ENCODE measurements at places on chromosomes 11 and 22. TPM values are rescaled to one million over a fixed set of nuclear protein-coding genes. Genes with fewer than 3 reads are reported as not detected.

The PTGDR2 gene
- total RNA-seq = 0.18 TPM

The FKBP2 gene
- total RNA-seq = 82.6 TPM

The NXPE4 gene
- total RNA-seq = not detected

The BBOX1 gene
- total RNA-seq = 22.6 TPM

The FBLN1 gene
- total RNA-seq = 3.8 TPM

The CBLIF gene
- not detected for total RNA-seq

The APOA1 gene
- 9,787 TPM for total RNA-seq

The OVOL1 gene
- total RNA-seq = 0.23 TPM

- DNase-seq = no peak
Observed at GRCh38 chr22:49662681-49663080, 165.0 kb downstream of the BRD1 start.

- DNase-seq = no peak
Observed at GRCh38 chr22:20964090-20964798, 2.8 kb upstream of the AIFM3 start.

- DNase-seq = no peak
Observed at GRCh38 chr11:92300876-92301275, 76.3 kb downstream of the FAT3 start.

- DNase-seq = no peak
Observed at GRCh38 chr11:45178890-45179671, 32.6 kb downstream of the PRDM11 start.

GRCh38 chr11:64157631-64158394 lies 8.1 kb downstream of the MACROD1 start:
- DNase-seq = no peak

DNA sequence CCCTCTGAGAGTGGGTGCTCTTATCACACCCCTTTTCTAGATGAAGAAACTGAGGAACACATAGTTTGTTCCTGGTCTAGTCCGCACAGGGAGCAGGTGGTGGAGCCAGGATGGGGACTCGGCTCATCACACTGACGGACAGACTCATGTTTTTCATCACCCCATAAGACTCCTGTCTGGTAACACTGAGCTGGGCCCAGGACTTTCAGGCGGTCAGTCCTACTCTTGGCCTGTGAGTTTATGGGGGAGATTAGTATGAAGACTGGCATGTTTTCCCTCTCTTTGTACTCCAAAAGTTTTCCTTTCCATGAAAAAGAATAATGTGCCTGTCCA lies 160.8 kb downstream of the LDLRAD3 start:
- no peak for DNase-seq

DNA sequence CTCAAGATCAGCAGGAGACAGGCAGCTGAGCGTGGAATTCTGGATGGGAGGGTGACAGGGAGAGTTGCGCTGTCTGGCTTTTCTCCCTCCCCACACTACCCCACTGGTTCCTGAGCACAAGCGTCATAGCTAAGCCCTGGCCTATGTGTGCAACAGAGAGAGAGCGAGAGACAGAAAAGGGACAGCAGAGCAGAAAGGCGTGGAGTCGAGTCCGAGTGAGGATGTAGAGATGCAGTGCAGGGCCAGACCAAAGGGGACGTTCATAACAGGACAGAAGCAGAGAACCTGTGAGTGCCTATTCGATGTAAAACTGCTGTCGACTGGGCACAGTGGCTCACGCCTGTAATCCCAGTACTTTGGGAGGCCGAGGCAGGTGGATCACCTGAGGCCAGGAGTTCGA lies 94.0 kb upstream of the TMEM45B start:
- no peak for DNase-seq

DNA sequence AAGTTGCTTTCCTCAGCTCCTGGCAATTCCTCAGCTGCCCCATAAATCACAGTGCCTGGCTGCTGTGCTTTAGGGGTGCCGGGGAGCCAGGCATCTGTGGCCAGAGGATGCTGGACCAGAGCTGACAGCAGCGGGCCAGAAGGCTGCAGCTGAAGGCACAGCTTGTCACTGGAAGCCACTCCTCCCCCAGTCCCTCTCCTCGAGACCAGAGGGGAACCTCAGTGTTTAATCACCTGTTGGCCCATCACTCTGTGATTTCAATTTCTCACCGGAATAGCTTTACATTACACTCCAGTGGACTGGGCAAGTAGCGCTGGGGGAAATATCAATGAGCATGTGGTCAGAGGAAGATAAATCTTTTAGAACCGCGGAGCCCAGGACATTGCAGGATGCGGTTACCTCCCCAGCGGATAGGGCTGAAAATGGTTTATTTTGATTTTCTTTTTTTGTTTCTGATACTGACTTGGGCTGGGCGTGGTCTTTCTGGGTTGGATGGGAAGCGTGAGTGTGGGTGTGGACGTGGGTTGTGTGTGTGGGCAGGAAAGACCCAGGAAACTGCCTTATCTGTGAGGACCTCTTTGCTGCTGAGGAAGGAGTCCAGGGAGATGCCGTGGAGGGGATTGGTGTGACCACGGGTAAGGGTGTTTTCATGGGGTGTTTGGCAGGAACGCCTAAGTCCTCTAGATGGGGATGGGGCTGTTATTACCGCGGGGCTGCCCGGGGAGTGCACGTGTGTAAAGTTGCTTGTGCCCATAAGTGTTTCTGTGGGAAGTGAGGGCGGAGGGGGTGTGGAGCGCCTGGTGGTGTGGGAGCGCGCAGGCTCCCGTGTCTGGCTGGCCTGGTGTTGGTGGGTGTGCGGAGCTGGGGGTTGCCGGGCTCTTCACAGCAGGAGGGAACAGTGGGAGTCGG lies 4.0 kb downstream of the DAGLA start:
- no peak for DNase-seq

DNA sequence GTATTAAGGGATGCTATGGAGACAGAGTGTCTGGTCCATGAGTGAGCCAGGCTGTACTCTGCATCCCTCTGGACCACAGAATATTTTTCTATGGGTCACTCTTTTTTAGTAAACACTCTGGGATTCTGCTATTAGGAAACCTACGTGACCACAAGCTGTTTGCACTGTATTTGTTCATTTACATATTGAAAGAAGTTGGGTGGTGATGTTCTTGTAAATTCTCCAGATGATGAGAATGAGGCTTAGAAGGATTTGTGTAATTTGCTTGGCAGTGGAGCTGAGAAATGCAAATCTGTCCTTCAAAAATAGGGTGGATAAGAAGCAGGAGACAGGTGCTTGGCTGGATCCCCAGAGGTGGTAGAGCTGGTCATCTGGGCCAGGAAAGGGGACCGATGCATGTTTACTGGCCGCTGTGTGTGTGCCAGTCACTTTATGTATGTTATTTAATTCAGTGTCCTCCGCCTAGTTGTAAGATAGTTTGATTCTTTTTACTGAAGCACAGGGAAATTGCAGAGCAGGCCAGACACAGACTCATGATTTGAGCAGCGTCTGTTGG lies 63.7 kb upstream of the HEPHL1 start:
- no peak for DNase-seq

DNA sequence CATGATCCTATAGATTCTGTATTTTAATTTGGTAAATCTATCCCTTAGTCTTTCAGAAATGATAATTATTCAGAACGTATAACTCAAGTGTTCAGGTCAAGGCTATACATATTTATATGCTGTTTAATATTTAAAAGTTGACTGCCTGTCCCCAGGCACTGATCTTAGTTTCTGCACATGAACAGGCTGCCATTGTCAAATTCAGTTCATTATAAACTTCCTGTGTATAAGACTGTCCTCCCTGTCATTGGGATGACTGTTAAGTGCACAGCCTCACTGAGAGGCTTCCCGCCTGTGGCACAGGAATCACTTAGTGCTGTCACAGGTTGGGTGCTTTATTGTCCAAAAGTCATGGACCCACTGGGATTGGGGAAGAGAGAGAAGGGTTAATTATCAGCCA lies 92.1 kb upstream of the TTC12 start:
- no peak for DNase-seq

- DNase-seq = no peak
Observed at GRCh38 chr11:35682230-35683173, 19.9 kb downstream of the TRIM44 start.

GRCh38 chr11:26043665-26044064 lies 288.3 kb upstream of the ANO3 start:
- DNase-seq = no peak

GRCh38 chr11:17171343-17171742 lies 36.4 kb downstream of the PIK3C2A start:
- DNase-seq = no peak

DNA sequence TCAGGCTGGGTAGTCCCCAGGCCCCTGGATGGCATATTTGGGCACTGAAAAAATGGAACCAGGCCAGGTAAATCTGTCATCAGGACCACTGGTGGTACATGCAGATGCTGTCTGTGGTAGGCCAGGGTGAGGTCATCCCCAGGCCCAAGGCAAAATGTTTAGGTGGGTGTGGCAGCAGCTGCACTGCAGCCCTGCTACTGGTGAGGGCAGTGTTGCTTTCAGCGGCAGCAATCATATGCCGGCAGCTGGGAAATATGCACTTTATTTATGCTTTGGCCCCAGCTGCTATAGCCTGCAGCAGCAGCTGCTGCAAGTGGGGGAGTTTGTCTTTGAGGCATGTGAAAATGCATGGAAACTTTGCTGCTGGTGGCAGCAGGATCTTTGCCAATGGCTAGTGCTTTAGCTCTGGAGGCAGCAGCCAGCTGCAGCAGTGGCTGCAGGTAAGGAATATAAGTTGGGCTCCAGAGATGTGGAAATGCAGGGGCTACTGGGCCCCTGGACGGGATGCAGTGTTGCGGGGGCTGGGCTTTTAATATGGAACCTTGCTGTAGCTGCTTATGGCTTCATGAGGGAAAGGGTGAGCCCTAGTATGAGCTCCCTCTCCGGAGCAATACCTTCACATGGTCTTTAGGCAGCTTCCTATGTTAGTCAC lies 365.7 kb upstream of the CADM1 start:
- no peak for DNase-seq

DNA sequence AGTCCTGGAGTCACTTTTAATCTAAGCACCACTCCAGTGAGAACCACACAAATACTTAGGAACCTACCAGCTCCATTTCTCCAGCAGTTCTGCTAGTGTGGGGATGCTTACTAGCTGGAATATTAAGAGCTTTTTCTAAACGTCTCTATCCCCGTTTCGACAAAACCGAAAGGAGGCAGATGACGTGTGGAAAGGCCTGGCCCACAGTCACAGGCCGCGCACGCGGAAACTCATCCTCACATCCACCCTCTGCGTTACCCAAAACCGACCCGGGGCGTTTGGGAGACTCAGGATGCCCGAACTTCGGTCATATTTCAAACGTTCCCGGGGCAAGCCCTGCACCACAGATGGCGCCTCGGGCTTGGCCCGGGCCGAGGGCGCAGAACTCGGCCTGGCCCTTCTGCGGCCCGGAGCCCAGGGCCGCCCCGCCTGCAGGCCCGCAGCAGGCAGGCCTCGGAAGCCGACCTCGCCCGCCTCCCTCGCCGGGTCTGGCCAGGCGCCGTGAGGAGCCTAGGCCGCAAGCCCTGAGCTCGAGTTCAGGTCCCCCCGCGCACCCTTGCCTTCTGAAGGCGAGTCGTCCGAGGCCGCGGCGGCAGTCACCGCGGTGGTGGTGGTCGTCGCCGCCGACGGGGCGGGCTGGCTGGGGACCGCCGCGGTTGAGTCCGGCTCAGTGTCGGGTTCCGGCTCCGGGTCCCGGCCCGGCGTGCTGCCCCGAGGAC lies 473 bp downstream of the FNBP4 start:
- peak; percentile 71 for DNase-seq

GRCh38 chr11:128772814-128773213 lies 78.9 kb downstream of the FLI1 start:
- DNase-seq = no peak

GRCh38 chr11:102647430-102647829 lies 22.3 kb upstream of the MMP20 start:
- no peak for DNase-seq

GRCh38 chr11:123405123-123405592 lies 24.9 kb upstream of the GRAMD1B start:
- DNase-seq = no peak

- DNase-seq = no peak
Observed at GRCh38 chr11:104404231-104405175, 240.6 kb upstream of the PDGFD start.

DNA sequence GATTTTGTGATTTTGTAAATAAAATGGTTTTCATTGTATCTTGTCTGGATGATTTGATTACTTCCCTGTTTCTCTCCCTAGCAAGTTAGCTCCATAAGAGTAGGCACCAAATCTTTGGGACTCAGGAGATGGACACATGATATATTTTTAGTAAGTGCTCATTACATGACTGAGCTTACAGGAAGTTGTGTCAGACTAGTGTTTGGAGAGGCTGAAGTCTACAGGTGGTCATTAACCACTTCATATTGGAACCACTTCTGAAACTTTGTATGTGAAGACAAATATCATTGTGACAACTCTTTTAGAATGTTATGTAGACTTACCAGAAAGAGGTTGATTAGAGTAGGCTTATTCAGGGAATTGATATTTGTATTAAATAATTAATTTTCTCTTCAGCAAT lies 19.1 kb downstream of the ARHGAP42 start:
- no peak for DNase-seq

GRCh38 chr11:113840932-113841664 lies 34.3 kb downstream of the USP28 start:
- DNase-seq = no peak

GRCh38 chr22:49961005-49961600 lies 531 bp downstream of the PIM3 start:
- peak; percentile 58 for DNase-seq

GRCh38 chr11:34084637-34085036 lies 20.8 kb upstream of the NAT10 start:
- DNase-seq = no peak

DNA sequence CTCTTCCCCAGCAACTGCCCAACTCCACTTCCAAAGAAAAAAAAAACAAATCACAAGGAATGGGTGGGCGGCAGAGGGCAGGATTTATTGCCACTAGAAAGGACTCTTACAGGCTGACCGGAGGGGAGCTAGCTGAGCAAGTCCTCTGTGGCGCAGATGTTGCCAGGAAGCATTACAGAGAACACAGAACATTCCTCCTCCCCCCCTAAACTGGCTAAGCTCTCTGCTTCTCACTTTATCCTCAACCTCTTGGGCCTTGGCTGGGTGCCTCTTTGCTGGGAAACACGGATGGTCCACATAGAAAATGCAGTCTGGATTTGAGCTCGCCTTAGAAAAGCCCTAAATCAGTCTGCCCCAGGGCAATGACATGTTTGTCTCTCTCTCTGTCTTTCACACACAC lies 12.6 kb upstream of the FJX1 start:
- no peak for DNase-seq

- DNase-seq = no peak
Observed at GRCh38 chr11:113796663-113797259, 17.2 kb downstream of the CLDN25 start.

DNA sequence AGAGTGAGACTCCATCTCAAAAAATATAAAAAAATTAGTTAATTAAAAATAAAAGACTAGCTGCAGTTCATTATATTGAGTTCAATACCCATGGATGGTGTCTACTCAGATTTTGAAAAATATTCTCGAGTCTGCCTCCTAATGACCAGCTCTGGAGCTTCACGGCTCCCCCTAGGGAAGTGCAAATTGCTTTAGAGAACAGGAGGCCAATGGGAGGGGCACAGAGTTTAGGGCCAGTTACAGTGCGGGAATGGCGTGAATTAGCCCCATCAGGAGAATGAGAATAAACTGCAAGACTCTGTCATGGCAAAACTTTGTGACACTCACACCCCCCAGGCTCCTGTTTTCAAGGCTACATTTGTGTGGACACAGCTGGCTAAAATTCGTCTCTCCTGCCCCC lies 4.6 kb downstream of the FGF4 start:
- no peak for DNase-seq

- DNase-seq = no peak
Observed at GRCh38 chr22:42091455-42091782, 847 bp upstream of the NDUFA6 start.

- DNase-seq = no peak
Observed at GRCh38 chr11:117073539-117073938, 24.7 kb downstream of the SIK3 start.

- no peak for DNase-seq
Observed at GRCh38 chr11:70921804-70922203, 330.6 kb downstream of the SHANK2 start.

Measured in left lobe of liver (tissue), 2 donors.